ENCODE measurements at places on chromosomes 12 and 14. TPM values are rescaled to one million over a fixed set of nuclear protein-coding genes. Genes with fewer than 3 reads are reported as not detected.

DNA sequence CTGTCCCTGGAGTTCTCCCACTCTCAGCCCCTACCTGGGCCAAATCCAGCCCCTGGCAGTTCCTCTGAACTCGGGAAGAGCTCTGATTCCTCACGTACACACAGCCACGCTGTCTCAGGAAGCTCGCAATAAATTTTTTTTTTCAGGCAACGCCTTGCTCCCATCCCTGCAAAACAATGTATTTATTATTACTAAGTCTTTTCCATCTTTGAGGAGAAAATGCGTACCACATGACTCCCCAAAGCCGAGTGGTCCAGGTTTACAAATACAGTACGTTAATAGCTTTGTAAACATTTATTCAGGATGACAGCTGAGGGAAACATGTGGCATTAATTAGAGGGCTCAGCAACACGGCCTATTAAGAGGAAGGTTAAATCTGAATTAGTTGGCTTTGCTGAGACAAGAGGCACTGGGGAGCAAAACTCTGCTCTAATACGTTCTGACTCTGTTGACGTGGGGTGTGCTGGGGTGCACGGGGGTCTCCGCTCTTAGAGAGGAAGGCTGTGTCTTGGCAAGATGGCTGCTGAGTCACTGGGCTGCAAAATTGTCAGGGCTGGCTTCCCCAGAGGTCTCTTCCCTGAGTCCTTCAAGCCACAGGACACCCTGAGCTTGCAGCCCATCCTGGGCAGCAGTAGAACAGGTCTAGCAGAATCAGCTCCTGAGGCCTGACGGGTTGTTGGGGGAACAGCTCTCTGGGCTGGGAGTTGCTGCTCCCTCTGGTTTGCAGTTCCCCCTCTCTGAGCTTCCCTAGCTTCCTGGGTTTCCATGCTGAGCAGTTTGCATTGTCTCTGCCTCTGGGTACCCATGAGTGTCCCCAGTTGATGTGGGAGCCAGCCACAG is 185.2 kb upstream of the TBX3 start:
- DNase-seq: no peak

DNA sequence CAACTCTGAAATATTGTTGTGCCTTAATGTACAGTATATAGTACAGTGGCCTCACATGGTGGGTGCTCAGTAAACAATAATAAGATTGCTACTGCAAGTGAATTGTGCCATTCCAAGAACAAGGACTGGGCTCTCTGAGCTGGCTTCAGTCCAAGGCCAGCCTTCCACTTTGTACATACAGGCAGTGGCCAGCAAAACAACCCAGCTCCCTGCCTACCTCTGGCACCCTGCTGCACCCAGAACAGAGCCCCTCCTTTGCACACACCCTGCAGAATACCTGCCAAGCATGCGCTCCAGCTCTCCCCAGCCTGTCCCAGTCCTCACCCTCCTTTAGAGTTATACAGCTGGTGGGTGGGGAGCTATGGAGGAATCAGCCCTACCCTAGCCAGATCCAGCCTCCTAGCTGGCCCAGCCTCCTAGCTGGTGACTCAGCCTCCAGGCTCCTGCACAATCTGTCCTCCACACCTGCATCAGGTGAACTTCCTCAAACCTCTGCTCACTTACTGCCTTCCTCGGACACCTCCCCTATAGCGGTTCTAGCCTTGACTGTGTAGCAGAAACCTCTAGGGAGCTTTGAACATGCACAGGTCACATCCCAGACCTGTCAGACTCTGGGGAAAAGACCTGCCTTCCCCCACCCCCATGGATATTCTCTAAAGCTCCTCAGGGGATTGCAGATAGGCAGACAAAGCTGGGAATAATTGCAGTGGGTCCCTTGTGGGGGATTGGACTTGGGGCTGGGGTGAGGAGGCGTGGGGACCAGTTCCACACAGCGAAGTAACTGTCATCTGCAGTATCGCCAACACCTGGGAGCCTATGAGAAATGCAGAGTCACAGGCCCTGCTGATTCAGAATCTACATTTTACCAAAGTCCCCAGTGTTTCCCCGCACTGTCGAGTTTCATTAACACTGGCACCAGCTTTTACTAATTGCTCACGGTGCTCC is 17.9 kb downstream of the ZDHHC22 start:
- no peak for DNase-seq

DNA sequence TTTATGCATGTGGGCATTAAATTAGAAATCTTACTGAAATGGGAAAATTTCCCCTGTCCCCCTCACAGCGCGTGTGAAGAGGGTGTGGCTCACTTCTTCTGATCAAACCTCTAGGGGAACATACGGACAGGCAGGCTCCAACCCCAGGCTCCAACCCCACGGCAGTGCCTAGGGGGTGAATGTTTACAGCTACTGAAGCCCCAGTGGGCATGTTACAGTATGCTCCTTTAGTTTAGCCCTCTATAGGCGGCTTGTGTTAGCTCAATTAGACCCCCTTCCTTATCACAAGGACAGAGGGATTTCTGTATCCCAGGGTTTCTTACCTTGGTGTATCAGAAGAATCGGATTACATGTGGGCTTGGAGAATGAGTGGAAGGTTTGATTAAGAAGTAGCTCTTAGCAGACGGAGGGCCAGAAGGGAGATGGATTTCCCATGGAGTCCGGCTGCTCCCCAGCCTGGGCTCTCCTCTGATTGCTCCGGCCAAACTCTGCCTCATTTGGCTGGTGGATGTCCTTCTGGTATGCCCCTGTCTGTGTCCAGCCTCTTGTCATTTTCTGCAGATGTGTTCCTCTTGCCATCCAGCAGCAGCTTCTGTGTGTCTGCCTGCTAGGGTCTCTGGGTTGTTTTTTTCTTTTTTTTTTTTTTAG is 223.7 kb downstream of the TMTC2 start:
- peak; percentile 53 for DNase-seq

- no peak for DNase-seq
Measured at GRCh38 chr12:114404926-114405518, 922 bp downstream of the TBX5 start.

GRCh38 chr12:101488469-101488868 is 13.3 kb downstream of the SPIC start:
- DNase-seq: no peak

DNA sequence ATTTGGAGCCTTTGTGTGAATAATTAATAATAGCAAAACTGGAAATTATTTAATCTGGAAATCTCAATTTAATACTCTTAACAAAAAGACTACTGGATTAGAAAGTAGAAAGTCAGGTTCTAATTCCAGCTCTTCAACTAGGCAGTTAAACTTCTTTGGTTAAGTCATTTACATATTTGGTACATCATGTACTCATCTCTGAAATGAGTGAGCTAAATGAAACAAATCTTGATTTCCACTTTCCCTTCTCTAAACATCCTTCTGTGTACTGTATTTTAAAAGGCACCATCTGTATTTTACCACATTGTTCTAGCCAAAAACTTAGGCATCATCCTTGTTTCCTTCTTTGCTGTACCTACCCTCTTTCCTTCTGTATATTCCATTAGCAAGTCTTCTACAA is 26.9 kb downstream of the CRADD start:
- DNase-seq: no peak

GRCh38 chr12:63149909-63150712 is 890 bp downstream of the AVPR1A start:
- no peak for DNase-seq

DNA sequence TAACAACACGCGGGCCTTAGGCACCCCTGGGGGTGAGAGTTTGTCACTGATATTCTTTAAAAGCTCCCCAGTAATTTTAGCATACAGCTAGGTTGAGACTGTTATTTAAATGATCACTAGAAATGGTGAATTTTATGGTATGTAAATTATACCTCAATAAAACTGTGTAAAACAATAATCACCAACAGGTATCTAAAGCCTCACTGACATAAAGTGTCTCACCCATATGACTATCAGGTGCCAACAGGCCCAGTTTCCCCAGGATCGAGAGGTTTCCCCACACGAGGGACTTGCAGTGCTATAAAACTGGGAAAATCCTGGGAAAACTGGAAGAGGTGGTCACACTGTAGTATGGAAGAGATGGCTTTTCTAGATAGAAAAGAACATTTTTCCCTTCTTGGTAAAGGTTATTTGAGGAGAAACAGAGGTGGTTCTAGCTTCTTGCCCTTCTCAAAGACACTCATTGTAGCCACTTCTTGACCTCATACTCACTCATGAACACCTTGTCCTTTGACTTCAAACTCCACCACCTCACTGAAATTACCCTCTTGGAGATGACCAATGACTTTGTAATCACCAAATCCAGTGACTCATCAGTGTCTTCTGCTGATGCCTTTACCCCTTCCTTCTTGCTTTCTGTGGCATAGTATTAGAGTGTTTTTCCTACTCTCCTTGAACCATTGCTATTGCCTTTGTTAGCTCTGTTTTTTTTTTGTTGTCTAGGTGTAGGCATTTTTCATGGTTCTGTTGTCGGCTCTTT is 24.8 kb upstream of the NUBPL start:
- DNase-seq: no peak

DNA sequence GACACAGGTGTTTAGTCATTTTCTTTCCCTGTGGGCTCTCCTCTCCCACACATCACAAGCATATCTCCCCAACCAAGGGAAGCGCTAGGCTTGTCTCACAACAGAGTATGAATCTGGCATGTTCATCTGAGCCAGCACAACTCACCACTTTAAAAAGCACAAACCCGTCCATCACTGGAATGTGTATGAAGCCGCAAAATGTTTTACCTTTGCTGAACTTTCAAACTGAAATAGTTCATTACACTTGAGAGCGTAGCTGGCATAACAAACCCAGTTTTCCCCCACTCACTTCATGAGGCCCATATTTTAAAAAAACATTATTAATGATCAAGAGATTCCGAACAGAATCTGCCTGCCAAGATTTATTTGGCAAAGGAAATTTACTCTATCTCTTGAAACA is 15.8 kb downstream of the NID2 start:
- DNase-seq: no peak

- peak; percentile 49 for DNase-seq
Measured at GRCh38 chr12:89936631-89937030, 228.0 kb upstream of the ATP2B1 start.

DNA sequence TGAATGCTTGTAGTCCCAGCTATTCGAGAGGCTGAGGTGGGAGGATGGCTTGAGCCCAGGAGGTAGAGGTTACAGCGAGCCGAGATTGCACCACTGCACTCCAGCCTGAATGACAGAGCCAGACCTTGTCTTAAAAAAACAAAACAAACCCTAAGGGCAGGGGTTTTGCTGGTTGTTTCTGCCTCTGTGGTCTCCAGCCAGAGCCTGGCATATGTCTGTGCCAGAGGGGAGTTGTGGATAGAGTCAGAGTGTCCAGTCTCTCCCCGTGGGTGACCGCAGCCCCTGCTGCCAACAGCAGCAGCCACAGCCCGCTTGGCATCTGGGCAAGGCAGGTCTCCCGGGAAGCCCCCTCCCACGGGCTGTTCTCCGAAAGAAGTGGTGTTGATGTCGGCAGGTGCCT is 37.6 kb downstream of the MVK start:
- no peak for DNase-seq

RAB15 gene
- 27.3 TPM for total RNA-seq

ZC2HC1C gene
- total RNA-seq: 1.1 TPM

OTX2 gene
- 24.6 TPM for total RNA-seq

WNT5B gene
- 4.9 TPM for total RNA-seq

GZMH gene
- not detected for total RNA-seq

ANKRD33 gene
- total RNA-seq: 0.09 TPM
